ENCODE measurements at places on chromosomes 2 and 18. TPM values are rescaled to one million over a fixed set of nuclear protein-coding genes. Genes with fewer than 3 reads are reported as not detected.
A peak's percentile ranks its signal among the peaks of the same experiment; 100 is the strongest.

DNA sequence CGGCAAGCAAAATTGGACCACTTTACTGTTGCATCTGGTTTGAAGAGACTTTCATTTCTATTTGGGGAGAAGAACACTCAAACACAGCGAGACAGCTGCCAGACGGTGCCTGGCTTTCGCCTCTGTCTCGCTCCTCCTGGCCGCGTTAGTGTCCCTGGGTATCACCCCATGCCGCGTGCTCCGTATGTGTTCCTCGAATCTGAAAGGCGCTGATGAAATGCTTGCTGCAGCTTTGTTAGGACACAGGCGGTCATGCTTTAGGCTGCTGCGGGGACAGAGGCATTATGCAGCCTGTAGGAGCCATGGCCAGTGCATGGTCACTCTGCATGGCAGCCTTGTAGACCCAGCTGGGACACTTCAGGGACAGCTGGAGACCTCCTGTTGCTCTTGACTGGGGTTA lies 53.9 kb downstream of the LDLRAD4 start:
- DNase-seq = no peak

- DNase-seq = no peak
These were observed 1.2 kb upstream of the ABCB6 start for GRCh38 chr2:219219784-219220532.

DNA sequence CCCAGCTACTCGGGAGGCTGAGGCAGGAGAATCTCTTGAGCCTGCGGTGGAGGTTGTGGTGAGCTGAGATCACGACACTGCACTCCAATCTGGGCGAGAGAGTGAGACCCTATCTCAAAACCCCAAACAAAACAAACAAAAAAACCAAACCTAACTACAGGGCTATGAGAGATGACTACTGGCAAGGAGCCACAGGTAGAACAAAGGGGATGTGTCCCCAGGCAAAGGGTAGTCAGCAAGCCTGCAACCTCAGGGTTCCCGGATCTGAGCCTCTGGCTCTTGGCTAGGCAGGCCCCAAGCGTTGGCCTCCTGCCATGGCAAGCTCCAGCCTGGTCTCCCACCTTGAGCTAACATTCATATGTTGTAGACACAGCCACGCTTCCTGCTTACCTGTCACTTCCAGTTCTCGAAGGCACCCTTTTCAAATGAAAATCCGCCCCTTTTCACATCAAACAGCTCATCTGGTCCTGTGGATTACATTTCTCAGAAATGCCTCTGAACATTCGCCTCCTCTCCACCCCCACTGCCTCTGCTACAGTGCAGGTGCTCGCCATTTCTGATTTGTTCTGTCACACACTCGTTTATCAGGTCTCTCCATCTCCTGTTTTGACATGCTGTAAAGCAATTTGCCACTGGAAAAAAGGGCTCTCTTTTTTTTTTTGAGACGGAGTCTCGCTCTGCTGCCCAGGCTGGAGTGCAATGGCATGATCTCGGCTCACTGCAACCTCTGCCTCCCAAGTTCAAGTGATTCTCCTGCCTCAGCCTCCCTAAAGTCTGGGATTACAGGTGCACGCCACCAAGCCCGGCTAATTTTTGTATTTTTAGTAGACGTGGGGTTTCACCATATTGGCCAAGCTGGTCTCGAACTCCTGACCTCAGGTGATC lies 13.1 kb upstream of the ACTR3 start:
- peak; percentile 89 for DNase-seq

DNA sequence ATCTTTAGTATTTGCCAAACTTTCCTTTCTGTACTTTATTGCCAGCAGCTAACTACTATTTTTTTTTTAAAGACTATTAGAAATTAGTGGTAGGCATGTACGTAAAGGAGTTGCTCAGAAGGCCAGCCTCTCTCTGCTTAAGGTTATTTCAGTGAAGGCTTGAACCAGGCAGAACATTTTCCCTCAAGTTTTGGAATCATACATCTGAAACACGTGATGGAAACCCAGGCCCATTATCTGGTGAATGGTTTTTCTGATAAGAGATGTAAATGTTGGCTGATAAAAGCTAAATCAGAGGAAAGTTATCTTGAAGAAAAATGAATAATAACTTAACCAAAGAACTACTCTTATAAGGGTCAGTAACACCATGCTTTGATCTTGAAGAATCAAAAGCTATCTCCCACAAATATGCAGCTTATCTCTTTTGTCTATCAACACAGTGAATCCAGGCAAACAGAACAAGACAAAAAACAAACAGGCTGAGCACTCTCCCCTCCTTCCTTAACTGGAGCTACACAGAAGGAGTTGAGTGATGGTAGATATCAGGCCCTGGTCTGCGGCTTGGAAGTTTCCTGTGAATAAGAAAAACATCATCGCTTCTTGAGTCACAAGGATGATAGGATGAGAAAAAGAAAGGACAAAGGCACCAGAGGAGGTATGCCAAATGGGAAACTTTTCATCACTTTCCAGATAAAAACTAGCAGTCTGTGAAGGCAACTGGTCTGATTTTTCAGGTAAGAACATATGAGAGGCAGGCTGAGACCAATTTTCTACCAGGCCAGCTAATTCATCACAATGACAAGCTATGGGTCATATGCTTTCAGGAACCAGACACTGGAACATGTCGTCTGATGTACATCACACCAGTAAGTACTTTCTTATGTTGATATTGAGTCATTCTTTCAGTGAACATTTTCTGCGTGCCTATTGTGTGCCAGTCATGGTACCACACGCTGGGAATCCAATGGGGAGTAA lies 88.4 kb upstream of the STK17B start:
- peak; percentile 91 for DNase-seq

GRCh38 chr2:177604271-177605065 lies 211.9 kb downstream of the AGPS start:
- DNase-seq = peak; percentile 52

- no peak for DNase-seq
These were observed 630.4 kb downstream of the EPHA4 start for GRCh38 chr2:220941683-220942082.

DNA sequence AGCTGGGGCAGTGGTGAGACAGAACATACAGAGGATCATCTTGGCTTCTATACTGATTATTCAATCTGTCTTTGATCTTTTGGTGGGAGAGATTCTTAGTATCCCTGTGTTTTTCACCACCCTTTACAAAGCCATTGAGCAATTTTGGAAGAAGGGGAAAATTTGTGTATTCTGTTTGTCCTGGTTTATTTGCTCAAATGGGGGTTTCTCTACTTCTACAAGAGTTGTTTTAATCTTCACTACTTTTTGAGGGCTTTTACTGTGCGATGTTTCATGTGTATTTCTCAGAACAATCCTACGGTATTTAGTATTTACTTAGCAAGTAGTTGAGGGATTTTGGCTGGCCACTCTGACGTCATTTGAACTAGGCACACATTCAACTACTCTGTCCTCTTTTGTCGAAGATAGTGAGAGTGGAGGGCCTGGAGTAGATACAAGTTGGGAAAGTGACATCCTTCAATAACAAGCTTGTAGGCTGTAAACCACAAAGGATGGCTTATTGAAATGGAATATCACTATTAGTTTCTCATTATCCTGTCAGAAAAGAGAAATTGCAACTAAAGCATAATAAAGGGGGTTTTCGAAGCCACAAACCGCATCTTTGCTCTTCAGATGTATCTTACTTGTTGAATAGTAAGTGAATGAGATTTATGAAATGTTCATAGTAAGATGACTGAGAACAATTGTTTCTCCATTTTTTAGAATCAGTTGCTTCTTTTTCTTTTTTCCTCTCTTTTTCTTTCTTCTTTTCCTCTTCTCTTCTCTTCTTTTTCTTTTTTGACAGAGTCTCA lies 24.8 kb downstream of the FMNL2 start:
- DNase-seq = no peak

- no peak for DNase-seq
These were observed 55.0 kb downstream of the CHST9 start for GRCh38 chr18:27130065-27130630.

- no peak for DNase-seq
These were observed 686.9 kb upstream of the NRXN1 start for GRCh38 chr2:51718881-51719280.

DNA sequence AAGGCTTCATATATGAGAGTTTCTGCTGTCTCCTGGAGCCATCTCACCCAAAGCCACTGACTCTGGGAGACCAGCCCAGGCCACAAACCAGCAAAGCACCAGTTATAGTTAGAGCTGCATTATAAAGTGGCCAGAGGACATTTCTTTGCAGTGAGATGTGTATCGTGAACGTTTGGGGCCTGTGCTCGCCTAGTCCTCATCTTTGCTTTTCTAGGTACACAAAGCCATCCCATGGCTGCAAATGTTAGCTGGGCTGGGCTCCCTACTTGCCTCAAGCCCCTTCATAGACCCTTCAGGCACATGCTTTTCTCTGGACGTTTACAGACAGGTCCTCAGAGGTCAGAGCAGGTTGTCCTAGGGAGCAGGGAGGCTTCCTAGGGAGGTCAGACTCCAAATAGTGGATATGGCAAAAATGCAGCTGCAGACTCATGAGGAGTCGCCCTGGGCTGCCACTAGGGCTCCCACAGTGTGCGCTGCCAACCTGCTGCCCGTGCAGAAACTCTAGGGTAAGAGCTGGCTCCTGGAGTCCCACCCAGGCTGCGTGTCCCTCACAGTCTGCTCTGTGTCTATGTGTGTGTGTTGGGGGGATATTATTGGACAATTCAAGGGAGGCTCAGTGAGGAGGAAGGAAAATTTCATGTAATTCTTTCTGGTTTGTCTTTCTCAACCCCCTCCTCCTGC lies 141.0 kb downstream of the RPIA start:
- no peak for DNase-seq

Gene CNOT11
- total RNA-seq = 46.3 TPM

Gene DCDC2C
- total RNA-seq = not detected

Gene PLGLB1
- 1.3 TPM for total RNA-seq

Gene SMAD2
- total RNA-seq = 88.3 TPM

Gene IL36B
- total RNA-seq = not detected

Gene KCNJ3
- total RNA-seq = not detected

Gene SGPP2
- total RNA-seq = 0.92 TPM
